NCI-H1436 treated with DMSO at 0.1 percent for 48 hours (cell line): ENCODE measurements at places on chromosomes 12 and 14.
A peak's percentile ranks its signal among the peaks of the same experiment; 100 is the strongest.

GRCh38 chr14:72948481-72949138, 22.3 kb downstream of the DCAF4 start:
- no peak for DNase-seq

GRCh38 chr12:87870061-87870460, 159.1 kb downstream of the C12orf50 start:
- DNase-seq: no peak

DNA sequence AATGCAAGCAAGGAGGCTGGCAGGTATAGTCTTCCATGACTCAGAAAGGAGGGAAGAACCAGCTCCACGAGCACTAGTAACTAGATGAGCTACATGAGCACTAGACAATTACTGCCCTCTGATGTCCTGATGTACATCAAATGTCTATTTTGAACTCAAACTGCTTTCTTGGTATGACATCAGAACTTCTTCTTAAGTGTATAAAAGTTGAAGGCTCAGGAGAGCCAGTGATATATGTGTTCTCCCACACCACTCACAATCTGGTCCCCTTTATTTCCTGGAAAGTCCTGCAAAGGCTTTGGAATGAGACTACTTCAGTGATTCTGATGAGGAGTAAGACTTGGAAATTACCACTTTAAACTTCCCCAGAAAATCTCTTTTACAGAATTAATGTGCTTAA, 18.5 kb upstream of the DHRS7 start:
- DNase-seq: no peak

DNA sequence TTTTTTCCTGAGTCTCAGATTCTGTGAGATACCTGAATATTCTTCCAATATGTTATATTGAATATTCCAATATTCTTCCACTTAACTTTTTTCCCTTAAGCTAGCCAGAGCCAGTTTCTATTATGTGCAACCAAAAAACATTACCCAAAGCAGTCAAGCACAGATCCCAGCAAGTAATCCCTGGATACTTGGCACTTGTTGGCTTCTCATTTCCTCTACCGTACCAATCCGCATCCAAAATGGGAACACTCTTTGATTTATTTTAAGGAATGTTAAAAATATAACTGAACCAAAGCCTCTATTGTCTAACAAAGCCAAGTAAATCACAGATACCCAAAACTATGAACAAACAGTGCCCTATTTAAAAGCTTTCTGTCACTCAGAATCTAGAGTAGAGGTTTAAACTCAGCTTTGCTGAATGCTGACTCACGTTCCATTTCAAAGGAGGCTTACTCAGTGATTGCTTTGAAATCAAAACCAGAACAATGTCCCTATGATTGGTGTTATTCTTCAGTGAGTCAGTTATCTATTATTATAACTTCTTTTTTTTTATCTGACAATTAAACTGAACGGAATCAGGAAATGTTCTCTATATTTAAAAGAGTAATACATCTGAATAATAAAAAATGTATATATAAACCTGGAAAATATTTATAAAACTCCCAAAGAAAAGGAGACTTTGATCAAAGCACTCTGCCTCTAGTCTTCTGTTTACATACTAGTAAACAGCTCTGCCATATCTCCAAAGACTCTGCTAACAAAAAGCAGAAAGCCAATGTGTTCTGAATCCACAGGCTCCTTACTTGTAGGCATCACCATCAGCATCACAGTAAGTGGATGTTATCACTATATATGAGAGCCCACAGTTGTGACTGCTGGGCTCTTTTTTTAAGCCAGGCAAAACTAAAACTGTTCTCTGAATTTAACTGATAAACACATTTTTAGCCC, 360.8 kb downstream of the CCDC91 start:
- no peak for DNase-seq

DNA sequence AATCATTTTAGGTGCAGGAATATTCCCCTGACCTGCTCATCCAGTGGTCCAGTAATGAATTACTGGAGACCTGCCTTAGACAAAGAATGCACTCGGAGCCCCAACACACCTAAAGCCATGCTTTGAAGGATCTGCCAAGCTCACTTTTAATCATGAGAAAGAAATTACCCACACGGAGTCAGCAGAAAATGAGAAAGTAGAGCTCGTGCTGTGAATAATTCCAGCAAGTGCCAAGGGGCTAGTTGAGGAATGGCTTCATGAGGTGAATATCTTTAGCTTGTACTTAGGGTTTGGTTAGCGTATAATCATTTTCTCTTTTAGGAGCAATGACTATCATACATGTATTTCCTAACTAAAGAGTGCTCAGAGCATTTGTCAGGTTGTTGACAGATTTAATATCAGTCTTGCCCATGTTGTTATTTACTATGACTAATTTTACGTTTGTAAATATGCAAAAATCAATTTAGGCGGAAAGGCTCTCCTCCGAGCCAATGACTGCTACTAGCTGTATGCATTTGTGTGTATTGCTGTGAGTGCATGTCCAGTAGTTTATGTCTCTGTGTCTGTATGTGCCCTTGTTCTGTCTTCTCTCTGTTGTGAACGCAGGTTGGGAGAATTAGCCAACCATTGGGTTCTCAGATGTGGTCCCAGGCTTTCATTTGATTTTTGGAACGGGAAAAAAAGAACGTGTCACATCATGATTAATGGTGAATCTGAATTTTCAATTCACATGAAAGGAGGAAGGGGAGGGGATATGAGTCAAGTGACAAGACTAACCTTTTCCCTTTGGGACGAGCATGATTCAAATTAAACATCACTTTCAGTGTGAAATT, 98.4 kb downstream of the RMST start:
- DNase-seq: peak; percentile 73

DNA sequence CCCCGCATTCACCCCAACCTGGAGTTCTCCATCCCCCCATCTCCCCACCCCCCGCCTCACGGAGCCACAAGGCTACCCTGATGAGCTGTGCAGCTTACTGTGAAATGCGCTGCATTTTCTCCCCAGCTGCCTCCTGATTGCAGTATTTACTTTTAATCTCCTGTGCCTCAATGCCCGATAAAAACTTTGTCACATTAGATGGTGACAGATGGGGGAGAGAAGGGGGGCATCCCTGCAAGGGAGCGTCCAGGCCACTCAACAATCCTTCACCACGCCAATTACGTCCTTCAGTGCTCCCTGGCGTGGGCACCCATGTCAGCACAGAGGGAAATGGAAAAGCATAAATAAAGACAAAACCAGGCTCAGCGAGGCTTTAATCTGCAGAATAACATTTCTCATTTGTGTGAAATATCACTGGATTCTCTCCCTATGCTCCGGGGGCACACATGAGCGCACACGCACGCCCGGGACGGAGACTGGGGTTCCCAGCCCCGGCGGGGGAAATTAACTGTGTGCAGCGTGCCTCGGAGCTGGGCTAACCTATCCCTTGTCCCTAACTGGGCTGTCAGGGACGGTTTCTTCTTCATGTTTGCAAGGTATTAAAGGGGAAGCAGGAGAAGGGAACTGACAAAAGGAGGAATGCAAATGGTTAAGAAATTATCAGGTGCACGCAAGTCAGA, 186.7 kb upstream of the VASH1 start:
- DNase-seq: no peak

DNA sequence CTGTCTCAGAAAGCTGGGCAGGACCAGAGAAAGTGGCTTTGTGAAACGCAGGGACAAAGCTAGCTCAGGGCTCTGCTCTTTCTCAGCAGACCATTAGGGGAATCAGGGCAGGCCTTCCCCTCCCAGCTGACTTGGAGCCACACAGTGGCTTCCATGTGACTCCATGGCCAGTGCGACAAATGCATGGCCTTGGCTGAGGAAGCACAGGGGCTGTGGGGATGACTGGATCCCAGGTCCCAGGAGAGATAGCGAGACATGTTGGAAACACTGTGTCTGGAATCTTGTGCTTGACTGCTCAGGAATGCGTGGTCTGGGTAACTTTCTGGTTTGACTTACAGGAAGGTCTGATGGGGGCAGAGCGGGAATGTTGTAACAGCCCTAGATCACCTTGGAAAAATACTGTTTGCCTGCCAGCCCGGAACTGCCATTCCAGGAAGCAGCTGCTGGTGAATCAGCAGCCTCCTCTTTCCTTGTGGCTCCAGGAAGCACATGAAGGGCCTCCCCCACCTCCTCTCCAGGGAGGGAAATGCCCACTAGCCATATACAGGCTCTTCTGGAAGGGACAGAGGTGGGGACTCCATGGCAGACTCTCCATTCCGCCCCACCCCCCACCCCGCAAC, 133.5 kb upstream of the HIF1A start:
- no peak for DNase-seq

- DNase-seq: no peak
Measured at GRCh38 chr12:27981874-27982273, 9.3 kb upstream of the PTHLH start.
